ENCODE measurements at places on chromosomes 4 and X. TPM values are rescaled to one million over a fixed set of nuclear protein-coding genes. Genes with fewer than 3 reads are reported as not detected.

MAGEC3 gene
- 0.24 TPM for polyA plus RNA-seq

DNA sequence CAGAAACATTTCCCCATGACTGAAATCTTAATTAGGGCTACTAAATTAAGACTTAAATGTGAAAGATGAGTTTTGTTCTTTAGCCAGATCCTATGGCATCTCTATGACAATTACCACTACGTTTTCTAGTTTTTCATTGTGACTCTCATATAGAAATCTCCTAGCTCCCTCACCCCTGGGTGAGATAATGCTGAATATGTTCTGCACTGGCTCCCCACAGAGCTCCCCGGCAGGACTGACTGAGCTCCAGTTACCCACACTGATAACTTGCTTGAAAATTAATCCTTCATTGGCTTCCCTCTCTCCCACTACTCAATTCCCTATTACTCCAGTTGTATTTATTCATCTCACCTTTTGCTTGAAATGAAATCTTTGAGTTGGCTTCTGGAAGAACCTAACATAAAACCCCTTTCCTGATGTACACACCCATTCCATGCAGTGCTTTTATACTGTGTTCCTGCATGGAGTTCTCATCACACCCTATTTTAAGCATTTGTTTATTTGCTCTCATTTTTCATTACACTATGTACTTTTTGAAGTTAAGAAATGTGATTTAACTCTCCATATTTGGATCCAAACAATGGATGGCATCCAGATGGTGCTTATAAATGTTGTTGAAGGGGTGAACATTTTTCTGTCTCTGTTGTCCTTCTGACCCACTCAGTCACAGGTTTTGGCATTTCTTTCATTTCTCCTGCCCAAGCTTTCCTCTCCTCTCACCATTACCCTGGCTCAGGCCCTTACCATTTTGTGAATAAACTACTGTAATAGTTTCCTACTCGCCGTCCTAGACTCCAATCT lies 623.4 kb downstream of the SPRY1 start:
- DNase-seq, result no peak

ADH1A gene
- polyA plus RNA-seq, result 0.96 TPM

F8A2 gene
- not detected for polyA plus RNA-seq

DNA sequence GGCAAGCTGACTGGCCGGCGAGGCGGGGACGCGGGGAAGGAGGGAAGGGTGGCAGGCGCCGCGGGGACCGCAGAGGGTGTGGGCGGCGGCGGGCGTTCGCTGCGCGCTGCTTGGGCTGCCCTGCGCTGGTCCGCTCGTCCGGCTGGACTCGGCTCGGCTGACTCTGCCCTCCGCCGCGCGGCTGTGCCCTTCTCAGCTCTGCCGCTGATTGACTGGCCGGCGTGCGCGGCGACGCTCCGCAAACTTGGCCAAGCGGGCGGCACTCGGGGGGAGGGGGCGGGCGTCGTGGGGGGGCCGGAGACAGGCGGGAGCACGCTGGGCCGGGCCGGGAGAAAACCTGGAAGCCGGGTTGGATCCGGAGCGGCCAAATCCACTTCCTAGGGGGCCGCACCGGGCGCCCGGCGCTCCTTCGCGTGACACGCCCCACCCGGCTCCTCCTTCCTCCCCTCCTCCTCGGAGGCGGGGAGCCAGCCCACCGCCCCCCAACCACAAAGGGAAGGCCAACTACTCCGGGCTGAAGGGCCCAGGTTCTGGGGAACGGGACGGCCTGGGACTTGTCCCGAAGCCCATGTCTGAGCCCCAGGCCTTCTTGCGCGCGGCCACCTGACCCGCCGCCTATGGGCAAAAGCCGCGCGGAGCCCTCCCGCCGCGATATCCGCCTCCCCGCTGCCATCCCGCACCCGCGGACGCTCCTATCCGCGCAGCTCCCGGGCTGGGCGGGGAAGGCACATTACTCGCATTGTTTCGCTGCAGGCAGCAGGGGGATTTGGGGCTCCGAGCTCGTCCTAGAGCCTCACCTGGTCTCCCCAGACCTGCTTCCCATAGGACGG lies at the start of gene GPC4:
GPC4 (minus strand) TSS at position 214 of the 830 bp plus-strand sequence. CDS start 524 bp downstream, outside the sequence.
- DNase-seq, result no peak

DNA sequence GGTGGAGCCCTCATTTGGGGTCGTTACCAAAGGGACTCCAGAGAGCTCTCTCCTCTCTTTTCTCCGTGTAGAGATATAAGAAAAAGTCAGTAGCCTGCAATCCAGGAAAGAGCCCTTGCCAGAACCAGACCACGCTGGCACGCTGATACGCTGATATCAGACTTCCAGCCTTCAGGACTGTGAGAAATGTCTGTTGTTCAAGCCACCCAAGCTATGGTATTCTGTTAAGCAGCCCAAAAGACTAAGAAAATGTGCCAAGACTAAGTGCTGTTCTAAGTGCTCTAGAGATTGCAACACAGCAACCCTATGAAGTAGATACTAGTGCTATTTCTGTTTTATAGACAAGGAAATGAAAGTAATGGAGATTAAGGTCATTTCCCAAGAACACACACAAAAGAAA lies 205.7 kb downstream of the CAMK2D start:
- no peak for DNase-seq

- no peak for DNase-seq
These were observed 167.8 kb downstream of the AFAP1 start for GRCh38 chr4:7771541-7772507.

- DNase-seq, result peak; percentile 40
These were observed 1653.5 kb upstream of the AGA start for GRCh38 chr4:179095585-179096221.

GRCh38 chrX:118049713-118050112 lies 66.9 kb downstream of the KLHL13 start:
- no peak for DNase-seq

DNA sequence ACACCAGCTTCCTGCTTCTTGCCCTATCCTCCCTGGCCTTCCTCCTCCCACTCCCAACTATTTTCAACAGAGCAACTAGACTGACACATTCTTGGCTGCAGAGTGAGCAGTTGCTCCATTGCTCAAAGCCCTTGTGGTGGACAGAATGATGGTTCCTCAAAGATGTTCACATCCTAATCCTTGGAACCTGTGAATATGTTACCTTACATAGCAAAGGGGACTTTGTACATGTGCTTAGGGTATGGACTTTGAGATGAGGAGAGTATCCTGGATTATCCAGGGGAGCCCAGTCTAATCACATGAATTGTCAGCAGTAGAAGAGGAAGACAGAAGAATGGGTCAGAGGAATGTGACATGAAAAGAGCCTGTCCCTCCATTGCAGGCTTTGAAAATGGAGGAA lies 24.9 kb upstream of the HOPX start:
- DNase-seq, result no peak

DNA sequence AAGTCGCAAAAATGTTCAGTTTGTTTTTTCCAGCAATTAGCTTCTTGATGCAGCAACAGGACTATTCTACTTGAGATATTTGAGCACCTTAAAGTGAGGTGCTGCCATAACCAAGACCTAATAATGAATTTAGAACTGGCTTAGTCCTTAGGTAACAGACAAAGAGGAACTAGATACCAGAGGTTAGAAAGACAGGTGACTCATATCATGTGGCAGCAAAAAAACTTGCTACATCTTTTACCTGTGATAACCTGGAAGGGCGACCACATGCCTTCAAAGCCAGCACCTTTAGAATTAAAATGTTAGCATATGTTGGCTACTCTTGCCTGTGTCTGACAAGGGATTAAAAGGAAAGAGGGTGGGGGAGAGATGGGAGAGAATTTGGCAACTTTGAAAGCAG lies 90.4 kb downstream of the ARHGAP6 start:
- DNase-seq, result no peak

- DNase-seq, result no peak
These were observed 167.1 kb upstream of the PACRGL start for GRCh38 chr4:20532871-20533870.

- no peak for DNase-seq
These were observed 207.6 kb downstream of the THOC2 start for GRCh38 chrX:123525123-123525725.

- DNase-seq, result no peak
These were observed 165.0 kb downstream of the HEPH start for GRCh38 chrX:66328950-66329596.

TCEAL5 gene
- 13.6 TPM for polyA plus RNA-seq

DNA sequence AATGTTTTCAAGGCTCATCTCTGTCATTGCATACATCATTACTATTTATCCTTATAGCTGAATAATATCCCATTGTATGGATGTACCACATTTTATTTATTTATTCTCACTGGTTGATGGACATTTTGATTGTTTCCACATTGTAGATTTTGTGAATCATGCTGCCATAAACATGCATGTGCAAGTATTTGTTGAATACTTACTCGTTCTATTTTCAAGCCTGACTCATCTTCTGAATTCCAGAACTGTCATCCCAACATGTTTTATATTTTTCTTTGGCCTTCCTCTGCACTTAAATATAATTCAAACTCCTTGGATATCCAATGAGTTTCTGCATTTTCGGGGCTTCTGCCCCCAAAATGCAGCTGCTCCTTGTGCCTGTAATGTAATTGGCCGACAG lies 77.6 kb downstream of the MXRA5 start:
- no peak for DNase-seq

DNA sequence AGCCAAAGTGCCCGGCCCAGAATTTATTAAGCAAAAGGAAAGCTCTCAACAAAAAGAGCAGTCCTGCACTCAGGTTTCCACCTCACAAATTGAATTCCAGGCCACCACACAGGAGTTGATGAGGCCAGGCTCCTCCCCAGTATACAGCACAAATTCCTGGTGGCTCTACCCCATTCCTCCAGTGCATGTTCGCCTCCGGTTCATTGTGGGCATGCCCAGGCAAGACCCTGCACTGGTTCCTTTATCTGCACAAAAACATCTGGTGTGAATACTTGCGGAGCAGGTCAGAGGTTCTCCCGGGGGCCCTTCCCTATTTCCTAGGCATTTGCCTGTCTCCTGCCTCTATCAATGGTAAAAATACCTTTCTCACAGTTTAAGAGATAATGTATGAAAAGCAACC lies 195.2 kb upstream of the ANXA10 start:
- no peak for DNase-seq

DNA sequence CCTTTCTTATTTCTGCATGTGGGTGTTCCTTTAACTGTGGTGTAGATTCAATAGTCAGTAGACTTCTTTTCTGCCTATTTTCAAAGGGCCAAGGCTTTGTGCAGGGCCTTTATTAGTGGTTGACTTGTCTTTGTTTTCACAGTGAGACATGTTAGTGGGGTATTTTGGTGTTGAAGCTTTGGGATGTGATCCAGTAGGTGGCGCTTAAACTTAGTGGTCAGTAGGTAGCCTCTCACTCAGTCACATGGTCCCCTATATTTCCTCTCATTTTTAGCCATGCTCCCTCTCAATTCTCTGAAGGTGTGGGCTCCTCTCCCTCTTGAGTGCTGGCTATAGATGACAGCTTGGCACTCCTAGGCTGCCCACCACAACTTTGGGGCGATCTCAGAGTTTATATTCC lies 23.4 kb upstream of the SLC10A7 start:
- no peak for DNase-seq

GRCh38 chr4:4427121-4427870 lies 40.4 kb downstream of the NSG1 start:
- no peak for DNase-seq

GRCh38 chr4:74670583-74670982 lies 123.7 kb downstream of the BTC start:
- no peak for DNase-seq

DNA sequence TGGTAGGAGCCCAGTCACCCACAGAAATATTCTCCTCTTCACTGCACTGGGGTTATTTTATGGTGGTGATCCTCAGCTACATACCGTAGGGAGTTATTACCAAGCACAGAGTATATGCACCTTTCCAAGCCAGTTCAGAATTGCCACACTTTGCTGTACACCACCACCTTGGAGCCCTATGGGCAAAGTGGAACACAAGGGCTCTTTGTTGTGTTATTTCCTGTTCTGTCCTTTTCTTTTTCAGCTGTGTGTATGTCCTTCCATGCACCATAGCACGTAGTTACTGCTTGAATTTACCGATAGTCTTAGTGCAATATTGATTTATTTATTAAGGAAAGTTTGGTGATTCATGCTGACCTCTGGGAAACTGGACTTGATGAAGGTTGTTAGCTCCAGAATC lies 8.3 kb downstream of the RNF128 start:
- DNase-seq, result no peak

DNA sequence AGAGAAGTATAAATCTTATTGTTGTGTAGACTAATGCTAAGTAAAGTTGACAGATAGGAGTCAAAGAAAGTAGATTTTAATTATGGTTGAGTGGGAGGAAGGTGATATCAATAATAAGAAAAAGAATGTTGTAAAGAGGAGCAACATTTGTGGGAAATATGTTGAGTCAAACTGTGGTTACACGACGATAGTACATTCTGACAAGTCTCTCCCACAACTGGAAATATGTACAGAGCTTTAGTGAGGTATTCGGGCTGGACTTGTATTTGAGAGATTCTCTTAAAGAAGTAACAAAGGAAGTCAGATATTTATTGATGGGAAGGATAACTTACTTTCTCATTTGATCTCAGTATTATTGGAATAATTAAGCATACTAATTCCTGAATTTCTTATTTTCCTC lies 525.3 kb upstream of the MAGEB2 start:
- DNase-seq, result no peak

- no peak for DNase-seq
These were observed 28.2 kb upstream of the CEP135 start for GRCh38 chr4:55920571-55920970.

Measured in left renal cortex interstitium (tissue), 4 donors.